G401 (cell line): ENCODE measurements at places on chromosomes 2 and 18.

- no peak for DNase-seq
Observed at GRCh38 chr2:241532733-241533601, 24.6 kb upstream of the STK25 start.

DNA sequence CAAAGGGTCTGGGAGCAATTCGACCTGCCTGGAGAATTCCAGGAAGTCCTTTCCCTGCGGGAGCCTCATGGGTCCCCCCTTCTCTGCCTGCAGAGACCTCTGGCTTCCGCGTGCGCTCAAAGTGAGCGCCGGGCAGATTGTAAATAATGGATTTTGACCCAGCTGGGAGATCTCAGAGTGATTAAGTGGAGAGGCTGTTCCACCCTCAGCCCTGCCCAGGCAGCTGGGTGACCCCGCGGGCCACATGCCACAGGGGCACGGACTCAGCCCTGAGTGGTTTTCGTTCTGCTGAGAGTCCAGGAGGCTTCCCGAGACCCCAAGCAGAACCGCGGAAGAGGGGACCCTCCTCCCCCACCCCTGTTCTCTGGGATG is 1.2 kb downstream of the KCNG2 start:
- no peak for DNase-seq

GRCh38 chr2:10426726-10427617 is 21.2 kb downstream of the ODC1 start:
- no peak for DNase-seq

DNA sequence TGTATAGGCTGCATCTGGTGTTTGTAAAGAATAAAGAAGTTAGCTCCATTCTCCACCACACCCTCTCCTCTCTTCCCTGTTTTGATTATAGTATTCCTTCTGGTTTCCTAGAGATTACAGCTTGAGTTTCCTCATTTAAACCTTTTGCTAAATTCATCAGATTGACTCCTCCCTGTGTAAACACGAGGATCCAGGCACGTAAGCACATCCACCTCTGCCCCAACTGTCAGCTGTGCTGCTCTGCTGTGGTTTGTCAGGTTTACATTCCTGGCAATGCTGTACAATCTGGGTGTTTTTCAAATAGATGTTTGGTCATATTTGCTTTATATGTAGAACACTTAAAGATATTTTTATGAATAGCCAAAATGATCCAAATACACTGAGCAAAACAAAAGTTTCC is 302.8 kb downstream of the PTGR3 start:
- DNase-seq: no peak

GRCh38 chr18:23743733-23744333 is 54.6 kb downstream of the LAMA3 start:
- DNase-seq: no peak

GRCh38 chr18:32460171-32460731 is 10.4 kb downstream of the GAREM1 start:
- peak; percentile 16 for DNase-seq

- DNase-seq: no peak
Observed at GRCh38 chr18:26322890-26323653, 96.8 kb downstream of the TAF4B start.

- DNase-seq: peak; percentile 68
Observed at GRCh38 chr2:210577263-210578071, 21.1 kb downstream of the CPS1 start.

GRCh38 chr2:152483276-152484063 is 148.5 kb downstream of the FMNL2 start:
- DNase-seq: peak; percentile 41

GRCh38 chr2:30216157-30216556 is 15.2 kb upstream of the LBH start:
- no peak for DNase-seq

- no peak for DNase-seq
Observed at GRCh38 chr2:12890066-12890465, 173.3 kb downstream of the TRIB2 start.

- no peak for DNase-seq
Observed at GRCh38 chr2:88942798-88943197, 251.3 kb downstream of the RPIA start.

DNA sequence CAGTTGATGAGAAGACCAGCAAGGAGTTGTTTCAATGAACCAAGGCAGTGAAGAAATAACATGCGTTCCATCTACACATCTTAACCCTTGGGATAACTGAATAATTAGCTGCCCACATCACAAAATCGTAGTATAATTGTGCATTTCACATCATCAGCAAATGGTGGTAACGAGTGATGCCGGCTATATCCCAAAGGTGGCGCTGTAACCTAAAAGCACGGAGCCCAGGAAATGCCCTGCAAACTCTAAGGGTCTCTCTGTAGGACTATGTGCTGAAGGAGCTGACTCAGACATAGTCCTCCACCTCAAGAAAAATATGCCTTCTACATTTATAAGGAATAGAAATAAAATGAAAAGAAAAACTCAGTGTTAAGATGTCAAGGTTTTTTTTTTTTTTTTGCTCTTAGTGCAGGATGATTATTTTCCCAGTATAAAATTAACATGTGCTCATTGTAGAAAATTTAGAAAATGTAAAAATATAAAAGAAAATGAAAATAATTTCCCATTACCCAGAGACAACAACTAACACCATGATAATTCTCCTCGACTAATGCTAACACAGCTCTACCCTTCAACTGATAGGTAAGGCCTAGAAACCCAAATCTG is 23.1 kb upstream of the DSG3 start:
- no peak for DNase-seq

GRCh38 chr18:910247-910646 is 5.6 kb downstream of the ADCYAP1 start:
- DNase-seq: no peak

DNA sequence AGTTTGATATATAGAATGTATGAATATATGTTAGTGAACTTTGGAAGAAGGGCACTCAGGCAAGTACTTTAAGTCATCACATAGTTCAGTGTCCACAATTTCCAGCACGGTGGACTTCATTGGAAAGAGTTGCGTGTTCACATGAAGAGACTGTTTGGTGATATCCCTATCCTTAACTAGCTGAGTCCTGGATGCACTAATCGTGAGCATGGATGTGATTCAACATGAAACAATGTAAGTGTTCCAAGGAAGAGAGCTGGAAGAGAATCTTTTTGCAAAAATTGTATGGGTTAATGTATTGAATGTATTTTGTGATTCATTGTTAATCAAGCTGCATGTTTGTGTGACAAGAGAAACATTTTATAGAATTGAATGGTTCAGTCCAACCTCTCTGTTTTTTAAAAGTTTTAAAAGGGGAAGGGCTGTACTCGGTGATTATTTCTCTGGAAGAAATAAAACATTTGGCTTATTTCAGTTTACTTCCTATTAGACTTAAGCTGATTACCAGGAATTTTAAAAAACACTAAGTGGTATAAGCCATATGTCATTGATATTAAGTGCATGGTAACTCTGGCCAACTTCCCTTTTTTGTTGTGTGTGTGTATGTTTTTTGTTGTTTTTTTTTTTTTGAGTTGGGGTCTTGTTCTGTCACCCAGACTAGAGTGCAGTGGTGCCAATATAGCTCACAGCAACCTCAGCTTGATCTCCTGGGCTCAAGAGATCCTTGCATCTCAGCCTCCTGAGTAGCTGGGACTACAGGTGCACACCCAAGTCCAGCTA is 8.6 kb downstream of the XRCC5 start:
- DNase-seq: no peak

- no peak for DNase-seq
Observed at GRCh38 chr2:6749962-6750361, 115.7 kb downstream of the CMPK2 start.

DNA sequence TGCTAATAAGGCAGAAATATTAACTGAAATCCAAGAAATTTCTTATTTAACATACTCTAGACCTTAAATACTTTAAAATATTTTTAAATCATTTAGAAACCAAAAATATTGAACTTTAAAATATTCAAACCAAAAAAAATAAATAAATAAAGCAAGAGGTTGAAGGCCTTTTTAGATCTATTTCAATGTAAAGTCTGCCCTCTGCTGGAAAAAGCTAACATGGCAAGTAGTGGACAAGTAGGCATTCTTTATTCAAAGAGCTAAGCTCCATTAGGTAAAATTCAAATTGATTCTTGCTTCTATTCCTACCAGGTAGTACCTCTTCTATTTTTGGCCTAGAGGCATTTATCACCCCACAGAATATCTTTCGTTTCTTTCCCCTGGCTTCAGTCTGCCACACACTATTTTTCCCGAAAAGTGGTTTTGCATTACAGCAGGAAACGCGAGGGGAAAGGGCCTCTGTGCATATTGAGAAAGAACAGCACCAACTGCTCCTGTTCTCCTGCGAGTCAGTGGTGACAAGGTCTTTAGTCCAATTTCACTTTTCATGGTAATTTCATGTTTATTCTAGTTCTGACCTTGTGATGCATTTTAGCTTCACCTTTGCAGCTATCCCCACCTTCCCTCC is 20.4 kb downstream of the IFIH1 start:
- peak; percentile 81 for DNase-seq

DNA sequence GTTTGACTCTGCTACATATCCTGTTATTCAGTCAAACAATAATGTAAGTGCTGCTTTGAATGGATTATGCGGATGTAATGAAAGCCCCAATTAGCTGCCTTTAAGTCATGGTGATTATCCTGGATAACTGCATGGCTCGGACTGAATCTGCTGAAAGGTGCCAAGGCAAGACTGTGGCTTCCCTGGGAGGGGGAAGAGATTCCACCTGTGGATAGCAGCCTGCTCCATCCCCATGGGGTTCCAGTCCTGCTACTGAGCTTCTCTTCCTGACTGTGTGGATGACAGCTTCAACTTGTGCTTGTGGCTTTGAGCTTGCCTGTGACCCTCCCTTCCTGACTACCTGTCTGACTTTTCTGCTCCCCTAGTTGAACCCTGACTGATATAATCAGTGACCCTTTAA is 540.0 kb upstream of the GYPC start:
- no peak for DNase-seq

GRCh38 chr2:68721482-68722101 is 13.0 kb upstream of the ARHGAP25 start:
- no peak for DNase-seq

DNA sequence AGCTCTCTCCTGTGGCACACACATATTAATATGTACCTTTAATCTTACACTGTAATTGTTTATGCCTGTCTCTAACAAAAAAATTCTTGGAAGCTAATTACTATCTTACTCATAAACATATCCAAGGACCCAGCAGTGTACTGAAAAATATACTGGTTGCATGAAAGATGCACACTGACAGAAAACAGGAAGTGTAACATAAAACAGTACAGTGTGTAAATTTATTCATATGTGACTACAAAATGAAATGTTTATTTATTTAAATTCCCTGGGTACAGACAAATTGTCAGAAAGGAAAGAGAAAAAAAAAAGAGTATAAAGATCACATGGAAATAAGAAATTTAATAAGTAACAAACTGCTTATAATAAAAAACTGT is 28.5 kb downstream of the TMEM131 start:
- DNase-seq: no peak

DNA sequence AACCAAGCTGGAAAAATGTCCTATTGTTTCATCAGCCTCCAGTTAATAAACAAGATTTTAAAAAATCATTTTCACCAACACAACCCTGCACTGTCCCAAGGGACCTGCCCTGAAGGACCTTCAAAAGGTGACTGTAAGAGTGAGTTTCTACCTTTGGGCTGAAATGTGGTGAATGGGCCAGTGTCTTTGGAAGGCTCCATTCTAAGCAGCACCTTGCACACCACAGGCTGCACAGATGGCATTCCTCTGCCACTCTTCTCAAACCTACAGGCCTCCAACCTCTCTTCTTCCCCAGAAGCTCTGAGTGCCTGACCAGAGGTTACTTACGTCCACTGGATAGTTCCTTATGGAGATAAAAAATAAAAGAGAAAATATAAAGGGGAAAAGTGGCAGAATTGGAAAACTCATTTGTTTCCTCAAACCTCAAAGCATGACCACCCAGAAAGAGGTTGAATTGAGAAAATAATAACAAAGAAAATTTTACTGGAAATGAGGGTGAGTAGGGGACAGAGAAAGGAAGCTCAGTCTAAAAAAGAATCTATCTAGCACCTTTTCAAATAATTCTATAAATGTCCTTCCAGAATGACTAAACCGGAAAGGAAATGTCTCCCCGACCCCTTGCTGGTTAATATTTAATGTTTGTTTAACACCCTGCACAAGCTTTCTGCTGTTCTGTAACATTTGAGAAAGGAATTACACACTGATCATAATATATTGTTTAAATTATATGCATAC is 175.7 kb downstream of the METTL4 start:
- DNase-seq: no peak

DNA sequence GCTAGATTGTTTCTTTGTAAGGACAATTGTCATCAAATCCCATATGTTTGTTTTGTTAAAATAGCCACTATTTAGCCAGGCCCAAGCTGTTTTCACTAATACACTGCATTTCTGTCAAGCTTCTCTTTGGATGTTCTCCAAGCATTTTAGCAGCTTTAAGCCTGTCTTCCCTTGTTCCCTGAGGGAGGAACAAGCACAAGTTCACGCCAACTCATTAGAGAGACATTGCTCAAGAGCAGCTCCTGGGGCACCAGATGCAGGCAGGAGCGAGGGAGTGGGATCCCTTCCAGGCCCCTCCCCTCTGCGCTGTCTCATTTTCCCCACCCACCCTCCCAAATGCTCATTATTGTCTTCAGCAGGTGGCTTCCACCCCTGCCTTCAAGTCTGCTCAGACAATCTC is 32.6 kb upstream of the PPP3R1 start:
- peak; percentile 25 for DNase-seq

GRCh38 chr18:38634117-38634516 is 1068.5 kb upstream of the CELF4 start:
- DNase-seq: no peak

DNA sequence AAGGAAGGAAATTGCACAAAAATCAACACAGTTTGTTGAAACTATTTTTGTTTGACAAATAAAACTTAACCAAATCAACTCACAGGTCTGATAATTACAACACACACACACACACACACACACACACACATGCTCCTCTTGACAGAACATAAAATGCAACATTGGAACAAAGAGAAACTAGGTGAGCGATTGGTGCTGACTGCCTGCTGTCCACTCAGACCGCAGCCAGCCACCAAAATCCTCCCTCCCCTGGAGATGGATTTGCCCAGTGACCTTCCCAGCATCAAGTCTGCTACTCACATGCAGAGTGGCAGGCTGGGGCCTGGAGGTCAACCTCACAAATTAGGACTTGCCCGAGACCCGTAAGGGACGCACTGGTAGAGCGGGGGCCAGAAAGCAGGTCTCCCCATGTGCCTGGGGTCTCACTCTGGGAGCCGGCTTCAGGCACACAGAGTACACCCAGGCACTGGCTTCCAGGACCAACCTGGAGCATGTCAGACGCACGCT is 61.4 kb downstream of the DIPK1C start:
- no peak for DNase-seq

- DNase-seq: no peak
Observed at GRCh38 chr2:174776675-174777074, 12.4 kb upstream of the CHRNA1 start.

- DNase-seq: no peak
Observed at GRCh38 chr2:106270471-106270891, 76.4 kb upstream of the UXS1 start.

DNA sequence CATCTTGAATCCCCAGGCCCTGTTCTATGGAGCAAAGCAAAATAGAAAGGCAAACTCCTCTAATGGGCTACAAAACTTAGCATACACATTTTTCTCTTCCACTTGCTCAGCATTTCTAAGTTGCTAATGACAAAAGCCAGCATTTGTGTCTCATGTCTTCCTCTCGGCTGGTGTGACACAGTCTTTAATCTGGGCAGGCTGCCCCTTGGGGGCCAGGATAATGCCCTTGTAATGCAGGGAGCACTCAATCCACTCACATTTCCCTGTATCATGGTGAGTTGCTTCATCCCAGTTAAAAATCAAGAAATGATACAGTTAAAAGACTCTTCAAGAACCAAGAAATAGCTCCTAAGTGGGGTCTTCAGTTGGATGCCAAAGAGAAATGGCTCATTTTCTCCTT is 109.1 kb upstream of the FBXO11 start:
- no peak for DNase-seq
